ENCODE measurements at places on chromosomes 12 and 14.

DNA sequence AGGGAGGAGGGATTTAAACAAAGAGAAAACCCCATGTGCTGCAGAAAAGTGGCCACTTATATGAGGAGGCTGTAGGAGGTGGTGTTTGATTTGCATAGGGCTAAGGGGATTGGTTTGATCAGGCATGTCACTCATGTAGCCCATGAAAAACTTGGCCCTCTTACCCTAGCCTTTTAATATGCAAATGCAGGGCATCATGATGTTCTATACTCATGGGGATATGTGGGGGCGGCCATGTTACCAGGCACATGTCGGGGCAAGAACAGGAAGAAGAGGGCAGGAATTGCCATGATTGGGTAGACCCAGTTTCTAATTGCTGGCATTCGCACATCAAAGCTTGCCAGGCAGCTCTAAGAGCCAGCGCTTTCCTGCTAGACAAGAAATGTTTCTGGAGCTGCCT lies 28.8 kb downstream of the KLRK1 start:
- no peaks in the 10 kb centered on the region for H3K27me3 ChIP-seq
- no peaks in the 10 kb centered on the region for H3K36me3 ChIP-seq
- DNase-seq: no peak

- H3K27ac ChIP-seq: no peak overlapping the region
- no peak overlapping the region for H3K4me3 ChIP-seq
- DNase-seq: no peak
- no peaks in the 10 kb centered on the region for H3K36me3 ChIP-seq
- no peaks in the 10 kb centered on the region for H3K27me3 ChIP-seq
Observed at GRCh38 chr12:67928621-67929383, 60.4 kb upstream of the IFNG-AS1 start.

- peaks cover 2% of the 10 kb centered on the region for H3K4me1 ChIP-seq
- no peak for DNase-seq
- no peaks in the 10 kb centered on the region for H3K36me3 ChIP-seq
Observed at GRCh38 chr14:74429991-74430390, 4.0 kb upstream of the SYNDIG1L start.

DNA sequence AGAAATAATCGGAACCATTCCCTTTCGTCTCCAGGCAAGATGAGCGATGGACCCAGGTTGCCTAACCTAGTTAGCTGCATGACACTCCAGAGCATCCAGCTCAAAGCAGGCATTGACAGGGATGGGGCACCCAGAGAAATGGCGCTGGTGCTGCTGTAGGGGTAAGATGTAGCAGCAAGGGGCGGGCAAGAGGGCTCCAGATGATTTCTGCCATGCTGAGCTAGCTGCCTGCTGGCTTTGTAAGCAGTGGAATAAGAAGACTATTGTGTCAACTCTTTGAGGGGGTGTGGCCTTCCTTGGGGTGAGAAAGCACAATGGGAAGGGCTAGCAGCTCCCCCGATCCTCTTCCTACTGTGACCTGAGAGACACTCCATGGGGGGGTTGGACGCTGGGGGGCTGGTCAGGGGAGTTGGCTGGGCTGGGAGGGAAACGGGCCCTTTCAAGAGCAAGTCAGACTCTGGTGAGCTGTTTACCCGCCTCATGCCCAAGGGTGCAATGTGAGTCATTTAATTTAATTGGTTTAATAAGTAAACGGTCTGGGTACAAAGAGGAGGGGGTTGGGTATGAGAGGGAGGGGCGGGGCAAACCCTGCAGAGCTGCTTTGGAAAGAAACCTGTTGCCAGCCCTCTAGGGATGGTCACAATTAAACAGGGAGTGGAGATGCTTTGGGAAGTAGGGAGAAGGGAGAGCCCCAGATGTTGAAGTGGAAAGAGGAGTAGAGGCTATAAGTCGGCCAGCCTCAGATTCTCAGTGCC lies 50.5 kb downstream of the B4GALNT3 start:
- H3K4me1 ChIP-seq: peaks cover 9% of the 10 kb centered on the region
- no peak overlapping the region for H3K4me3 ChIP-seq
- no peak overlapping the region for H3K27ac ChIP-seq
- no peaks in the 10 kb centered on the region for H3K36me3 ChIP-seq
- H3K27me3 ChIP-seq: peaks cover 31% of the 10 kb centered on the region

GRCh38 chr14:92460541-92460915 lies 53.1 kb upstream of the RIN3 start:
- H3K4me3 ChIP-seq: no peak overlapping the region
- H3K4me1 ChIP-seq: peaks cover 6% of the 10 kb centered on the region
- no peaks in the 10 kb centered on the region for H3K36me3 ChIP-seq

DNA sequence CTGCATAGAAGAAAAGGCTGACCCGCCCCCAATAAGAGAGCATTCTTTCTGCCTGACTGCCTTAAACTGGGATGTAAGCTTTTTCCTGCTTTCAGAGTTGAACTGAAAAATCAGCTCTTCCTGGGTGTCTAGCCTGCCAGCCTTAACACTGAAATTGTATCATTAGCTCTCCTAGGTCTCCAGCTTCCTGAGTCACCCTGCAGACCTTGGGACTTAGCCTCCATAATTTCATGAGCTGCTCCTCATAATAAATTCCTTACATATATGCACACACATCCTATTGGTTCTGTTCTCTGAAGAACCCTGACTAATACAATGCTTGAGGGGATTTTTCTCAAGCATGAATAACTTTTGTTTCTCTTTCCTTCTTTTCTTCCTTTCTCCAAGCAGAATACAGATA lies 76.4 kb upstream of the FAR2 start:
- H3K4me3 ChIP-seq: no peak overlapping the region
- peaks cover 20% of the 10 kb centered on the region for H3K4me1 ChIP-seq
- no peak for DNase-seq

DNA sequence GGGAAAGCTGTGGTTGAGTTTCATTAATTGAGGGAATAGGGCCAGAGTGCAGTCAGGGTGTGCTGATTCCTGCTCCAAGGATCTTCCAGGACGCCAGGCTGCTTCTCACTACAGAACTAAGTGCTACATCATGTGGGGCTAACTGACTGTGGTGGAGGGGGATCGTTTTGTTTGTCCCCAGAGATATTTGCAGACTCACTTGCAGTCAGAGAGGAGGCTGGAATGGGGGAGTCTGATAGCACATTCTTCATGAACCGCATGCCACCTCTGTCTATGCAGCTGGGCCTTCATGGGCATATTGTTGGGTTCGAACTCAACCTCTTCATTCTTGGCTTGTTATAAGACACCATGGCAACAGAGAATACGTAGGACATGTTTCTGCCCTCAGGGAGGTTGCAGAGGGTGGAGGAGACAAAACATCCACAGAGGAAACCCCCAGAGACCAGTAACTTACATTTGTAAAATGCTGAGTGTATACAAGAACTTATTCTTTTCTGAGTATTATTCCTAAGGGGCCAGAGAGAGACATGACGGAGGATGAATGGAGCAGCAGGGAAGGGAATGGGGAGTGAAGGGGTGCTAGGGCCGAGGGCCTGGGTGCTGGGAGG lies 13.0 kb downstream of the KRT7 start:
- H3K36me3 ChIP-seq: no peaks in the 10 kb centered on the region
- H3K4me1 ChIP-seq: peaks cover 42% of the 10 kb centered on the region
- no peak overlapping the region for H3K4me3 ChIP-seq

- H3K27me3 ChIP-seq: no peaks in the 10 kb centered on the region
- DNase-seq: no peak
- no peak overlapping the region for H3K27ac ChIP-seq
Observed at GRCh38 chr12:69516950-69517349, 46.8 kb downstream of the FRS2 start.

DNA sequence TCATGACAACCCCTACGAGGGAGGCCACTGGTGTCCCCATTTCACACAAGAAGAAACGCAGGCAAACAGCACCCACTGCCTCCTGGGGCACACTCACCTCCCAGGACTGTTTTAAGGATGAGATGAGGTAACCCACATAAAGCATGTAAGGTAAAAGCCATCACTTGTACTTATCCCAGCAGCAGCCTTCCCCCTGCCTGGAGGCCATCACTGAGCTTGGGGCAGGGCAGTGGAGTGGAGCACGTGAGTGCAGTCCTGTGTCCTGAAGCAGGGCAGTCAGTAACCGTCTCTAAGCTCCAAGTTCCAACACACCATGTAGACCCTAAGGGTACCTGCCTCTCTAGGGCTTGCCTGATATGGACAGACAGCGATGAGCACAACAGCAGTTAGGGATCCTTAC lies 1.7 kb downstream of the POLE start:
- H3K4me3 ChIP-seq: peak overlapping the region; percentile 65
- peaks cover 12% of the 10 kb centered on the region for H3K4me1 ChIP-seq
- H3K36me3 ChIP-seq: peaks cover 14% of the 10 kb centered on the region
- peaks cover 9% of the 10 kb centered on the region for H3K27me3 ChIP-seq
- no peak for DNase-seq

DNA sequence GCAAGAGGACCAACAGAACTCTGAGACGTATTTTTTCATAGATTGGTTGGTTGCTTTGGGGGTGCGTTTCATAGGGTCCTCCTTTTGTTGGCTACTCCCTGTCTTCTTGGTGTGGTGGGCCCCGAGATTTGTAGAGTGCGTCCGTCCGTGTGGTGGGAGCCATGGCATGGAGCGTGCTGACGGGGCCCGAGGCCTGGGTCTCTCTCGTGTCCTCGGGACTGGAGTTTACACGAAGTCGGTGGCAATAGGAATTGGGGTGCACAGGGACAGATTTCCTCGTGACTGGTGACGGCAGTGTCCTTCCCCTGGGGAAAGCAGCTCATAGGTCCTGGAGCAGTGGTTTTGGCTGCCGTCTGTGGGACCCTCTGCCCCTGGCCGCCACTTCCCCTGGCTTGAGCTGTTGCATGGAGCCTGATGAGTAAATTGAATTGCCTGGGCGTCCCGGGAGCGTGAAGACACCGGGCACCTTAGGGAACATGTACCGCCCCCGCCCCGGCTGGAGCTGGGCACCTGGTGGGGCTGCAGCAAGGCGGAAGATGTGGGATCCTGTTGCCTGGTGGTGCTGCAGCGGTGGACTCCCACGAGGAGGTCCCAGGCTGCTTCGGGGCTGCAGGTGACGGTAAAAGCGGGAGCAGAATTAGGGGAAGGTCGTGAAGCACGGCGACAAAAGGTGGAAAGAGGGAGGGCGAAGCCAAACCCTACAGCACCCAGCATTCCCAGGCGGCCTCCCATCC lies 153.7 kb upstream of the ALG10B start:
- no peak overlapping the region for H3K4me3 ChIP-seq
- no peak overlapping the region for H3K27ac ChIP-seq
- H3K4me1 ChIP-seq: no peaks in the 10 kb centered on the region
- no peak for DNase-seq
- no peaks in the 10 kb centered on the region for H3K36me3 ChIP-seq

- DNase-seq: peak; percentile 44
- no peak overlapping the region for H3K4me3 ChIP-seq
- peak overlapping the region; percentile 70 for H3K27ac ChIP-seq
- peaks cover 2% of the 10 kb centered on the region for H3K36me3 ChIP-seq
Observed at GRCh38 chr12:6235499-6235898, 35.3 kb downstream of the CD9 start.

- no peak overlapping the region for H3K4me3 ChIP-seq
- no peaks in the 10 kb centered on the region for H3K36me3 ChIP-seq
- no peaks in the 10 kb centered on the region for H3K27me3 ChIP-seq
- no peak for DNase-seq
- H3K27ac ChIP-seq: peak overlapping the region; percentile 90
Observed at GRCh38 chr12:74889563-74890236, 319.9 kb downstream of the KCNC2 start.

GRCh38 chr12:52200781-52201450 lies 9.1 kb upstream of the KRT80 start:
- DNase-seq: no peak
- H3K27ac ChIP-seq: peak overlapping the region; percentile 39
- no peak overlapping the region for H3K4me3 ChIP-seq
